ENCODE measurements at places on chromosomes 7 and 10.

- no peak for DNase-seq
These were observed 11.6 kb upstream of the TYSND1 start for GRCh38 chr10:70158113-70158512.

- DNase-seq, result no peak
These were observed 14.2 kb upstream of the FOXK1 start for GRCh38 chr7:4667776-4668509.

- no peak for DNase-seq
These were observed 155.0 kb upstream of the LYZL2 start for GRCh38 chr10:30784524-30784896.

DNA sequence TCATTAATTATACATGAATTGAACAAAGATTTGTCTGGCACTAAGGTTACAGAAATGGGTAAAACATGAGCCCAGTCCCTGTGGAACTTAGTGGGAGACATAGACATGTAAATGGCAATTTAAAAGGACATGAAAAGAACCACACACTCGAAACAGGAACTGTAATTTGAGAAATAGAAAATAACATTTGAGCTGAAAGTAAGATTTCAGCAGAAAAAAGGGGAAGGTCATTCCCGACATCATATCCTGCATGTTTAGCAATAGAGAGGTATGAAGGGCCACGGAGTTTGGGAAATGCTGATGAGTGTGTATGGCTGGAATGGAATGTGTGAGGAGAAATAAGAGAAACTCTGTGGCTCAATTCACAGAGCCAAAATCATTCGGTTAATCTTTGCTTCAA lies 175.4 kb upstream of the AHR start:
- no peak for DNase-seq

GRCh38 chr10:22322641-22323160 lies 1.8 kb downstream of the BMI1 start:
- no peak for DNase-seq

GRCh38 chr7:40680657-40681056 lies 545.9 kb downstream of the SUGCT start:
- peak; percentile 56 for DNase-seq

DNA sequence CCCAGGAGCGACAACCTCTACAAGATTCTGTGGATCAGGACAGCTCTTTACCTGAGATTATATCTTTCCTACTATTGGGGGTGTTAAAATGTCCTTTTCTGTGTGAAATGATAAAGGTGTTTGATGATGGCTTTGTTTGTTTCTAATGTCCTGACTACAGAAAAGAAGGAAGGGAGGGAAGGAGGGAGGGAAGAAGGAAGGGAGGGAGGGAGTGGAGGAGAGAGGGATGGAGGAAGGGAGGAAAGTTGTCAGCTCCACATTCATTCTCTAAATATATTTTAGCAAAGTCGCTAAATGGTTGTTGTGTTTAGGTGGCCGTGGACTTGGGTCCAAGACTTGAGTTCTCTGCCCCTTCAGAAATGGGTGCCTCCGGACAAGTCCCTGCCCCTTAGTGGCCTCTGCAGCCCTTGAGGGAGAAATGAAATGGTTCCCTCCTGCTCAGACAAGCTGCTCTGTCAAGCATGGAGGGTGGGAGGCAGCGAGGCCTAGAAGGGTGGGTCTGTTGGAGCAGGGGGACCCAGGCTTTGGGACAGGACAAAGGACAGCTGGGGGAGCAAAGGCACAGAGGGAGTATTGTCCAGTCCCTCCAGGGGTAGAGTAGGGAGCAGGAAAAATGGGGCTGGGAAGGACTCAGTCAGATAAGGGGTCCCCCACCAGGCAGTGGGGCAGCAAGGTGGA lies 4.4 kb downstream of the RGS10 start:
- DNase-seq, result no peak

DNA sequence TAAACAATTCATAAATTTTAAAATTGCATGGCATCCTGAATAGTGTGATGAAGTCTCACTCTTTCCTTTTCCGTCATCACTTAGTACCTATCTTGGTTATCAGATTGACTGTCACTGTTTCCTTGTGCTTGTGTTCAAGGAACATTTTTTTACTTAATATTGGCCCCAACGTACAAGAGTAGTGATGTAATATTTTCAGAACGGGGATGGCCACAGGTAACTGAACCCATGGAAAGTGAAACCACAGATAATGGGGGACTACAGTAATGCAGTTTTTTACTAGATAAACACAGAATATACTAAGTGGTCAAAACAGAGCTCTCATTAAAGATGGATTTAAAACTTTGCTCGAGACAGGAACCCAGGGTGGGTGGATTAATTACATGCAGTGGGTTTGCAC lies 85.4 kb downstream of the MACC1 start:
- no peak for DNase-seq

- DNase-seq, result no peak
These were observed 9.9 kb downstream of the CCNY start for GRCh38 chr10:35346248-35346647.

DNA sequence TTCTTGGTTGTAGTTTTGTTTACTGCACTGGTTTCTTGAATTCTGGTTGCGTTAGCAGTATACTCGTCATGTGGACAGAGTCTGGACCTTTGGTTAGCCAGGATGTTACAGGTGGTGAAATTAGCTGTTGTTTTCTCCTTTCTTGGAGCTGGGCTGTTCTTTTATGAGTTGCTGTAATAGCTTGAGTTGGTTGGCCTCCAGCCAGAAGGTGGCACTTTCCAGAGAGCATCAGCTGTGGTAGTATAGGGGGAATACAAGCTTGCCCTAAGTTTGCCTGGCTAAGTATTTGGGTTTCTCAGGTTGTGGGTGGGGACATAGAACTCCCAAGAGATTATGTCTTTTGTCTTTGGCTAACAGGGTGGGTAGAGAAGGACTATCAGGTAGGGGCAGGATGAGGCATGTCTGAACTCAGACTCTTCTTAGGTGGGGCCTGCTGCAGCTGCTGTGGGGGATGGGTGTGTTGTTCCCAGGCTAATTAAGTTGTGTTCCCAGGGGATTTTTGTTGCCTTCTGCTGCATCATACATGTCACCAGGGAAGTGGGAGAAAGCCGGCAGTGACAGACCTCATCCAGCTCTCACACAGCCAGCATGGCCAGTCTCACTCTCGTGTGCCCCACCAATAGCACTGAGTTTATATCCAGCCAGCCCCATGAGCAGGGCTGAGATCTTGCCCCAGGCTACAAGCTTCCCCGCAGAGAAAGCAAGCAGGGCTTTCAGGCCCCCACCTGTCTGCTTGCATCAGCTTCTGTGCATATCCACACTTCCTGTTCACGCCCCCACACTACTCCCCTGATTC lies 246.7 kb upstream of the TPK1 start:
- no peak for DNase-seq

GRCh38 chr10:63697956-63698786 lies 177.0 kb downstream of the REEP3 start:
- no peak for DNase-seq

DNA sequence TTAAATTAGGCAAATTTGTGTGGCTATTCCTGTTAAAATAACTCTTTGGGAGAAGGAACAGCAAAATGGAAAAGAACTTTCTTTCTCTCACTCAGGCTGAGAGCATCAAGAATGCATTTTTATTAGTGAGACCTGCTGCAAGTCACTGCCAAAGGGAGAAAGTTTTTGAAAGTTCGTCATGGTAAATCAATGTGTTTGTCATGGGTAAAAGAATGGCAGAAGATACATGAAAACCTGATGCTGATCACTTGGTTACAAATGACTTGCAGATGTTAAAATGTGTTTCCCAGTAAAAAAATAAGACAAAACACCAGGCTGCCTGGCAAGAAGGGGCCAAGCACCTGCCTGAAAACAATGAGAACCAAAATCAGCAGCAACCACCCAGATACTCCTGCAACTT lies 484.7 kb upstream of the NRP1 start:
- no peak for DNase-seq

GRCh38 chr10:84269773-84270172 lies 24.9 kb downstream of the RGR start:
- no peak for DNase-seq

GRCh38 chr7:98284335-98285036 lies 3.0 kb downstream of the BRI3 start:
- no peak for DNase-seq

DNA sequence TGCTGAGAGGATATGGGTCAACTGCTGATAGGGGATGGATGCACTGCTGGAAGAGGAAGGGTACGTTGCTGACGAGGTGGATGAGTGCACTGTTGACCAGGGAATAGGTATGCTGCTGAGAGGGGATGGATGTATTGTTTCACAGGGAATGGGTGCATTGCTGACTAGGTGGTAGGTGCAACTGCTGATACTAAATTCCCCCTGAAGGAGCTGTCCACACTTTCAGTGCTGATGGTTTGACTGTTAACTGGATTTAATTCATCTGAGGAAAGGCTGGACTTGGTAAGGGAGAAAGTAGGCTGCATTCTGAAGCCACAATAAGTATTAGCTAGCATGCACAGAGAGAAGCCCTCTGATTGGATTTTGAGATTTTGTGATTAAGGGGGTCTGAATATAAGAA lies 1196.8 kb upstream of the PHF14 start:
- DNase-seq, result no peak

DNA sequence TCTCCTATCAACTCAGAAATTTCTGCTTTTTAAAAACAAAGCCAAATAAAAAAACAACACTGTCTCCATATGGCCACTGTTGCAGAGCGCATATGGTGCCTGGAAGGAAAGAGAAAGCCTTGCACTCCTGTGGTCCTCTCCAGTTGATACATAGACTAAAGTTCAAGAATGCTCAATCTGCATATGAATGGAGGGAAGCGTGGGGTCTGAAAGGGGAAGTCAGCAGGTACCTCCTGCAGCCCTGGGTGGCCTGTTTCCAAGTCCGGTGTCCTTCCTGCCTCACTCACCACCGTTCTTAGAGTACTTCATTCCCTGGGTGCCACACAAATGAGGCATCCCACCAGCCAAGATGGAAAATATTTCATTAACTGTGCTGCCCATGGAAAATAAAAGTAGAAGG lies 138.3 kb upstream of the PALS2 start:
- no peak for DNase-seq

- DNase-seq, result peak; percentile 13
These were observed 58.0 kb downstream of the PDSS1 start for GRCh38 chr10:26755443-26755903.

GRCh38 chr10:22624287-22624738 lies 90.1 kb downstream of the PIP4K2A start:
- no peak for DNase-seq

DNA sequence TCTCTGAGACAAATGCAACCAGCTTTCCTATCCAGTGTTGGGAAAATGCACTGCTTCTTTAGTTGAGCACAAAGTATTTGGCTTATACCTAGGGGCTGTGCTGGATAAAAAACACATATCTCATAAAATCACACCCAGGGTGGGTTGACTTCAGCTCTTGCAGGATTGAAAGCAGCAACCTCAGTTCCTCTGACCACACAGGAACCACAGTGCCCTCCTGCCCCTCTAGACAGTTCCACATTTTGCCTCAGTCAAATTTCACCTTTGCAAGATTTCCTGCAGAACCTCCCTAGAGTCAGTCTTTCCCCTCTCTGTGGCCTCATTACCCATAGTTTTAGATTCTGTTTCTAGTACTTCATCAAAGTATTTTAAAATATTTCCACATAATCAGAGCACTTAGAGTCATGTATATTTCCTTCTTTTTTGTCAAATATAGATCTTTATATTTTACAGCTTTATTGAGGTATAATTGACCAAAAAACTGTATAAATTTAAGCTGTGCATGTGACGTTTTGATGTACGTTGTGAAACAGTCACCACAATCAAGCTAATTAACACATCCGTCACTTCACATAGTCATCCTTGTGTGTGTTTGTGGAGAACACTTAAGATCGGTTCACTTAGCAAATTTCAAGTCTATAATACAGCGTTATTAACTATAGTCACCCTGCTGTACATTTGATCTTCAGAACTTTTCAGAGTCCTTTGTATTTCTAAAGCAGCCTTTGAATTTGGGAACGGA lies 37.0 kb upstream of the EGR2 start:
- no peak for DNase-seq

DNA sequence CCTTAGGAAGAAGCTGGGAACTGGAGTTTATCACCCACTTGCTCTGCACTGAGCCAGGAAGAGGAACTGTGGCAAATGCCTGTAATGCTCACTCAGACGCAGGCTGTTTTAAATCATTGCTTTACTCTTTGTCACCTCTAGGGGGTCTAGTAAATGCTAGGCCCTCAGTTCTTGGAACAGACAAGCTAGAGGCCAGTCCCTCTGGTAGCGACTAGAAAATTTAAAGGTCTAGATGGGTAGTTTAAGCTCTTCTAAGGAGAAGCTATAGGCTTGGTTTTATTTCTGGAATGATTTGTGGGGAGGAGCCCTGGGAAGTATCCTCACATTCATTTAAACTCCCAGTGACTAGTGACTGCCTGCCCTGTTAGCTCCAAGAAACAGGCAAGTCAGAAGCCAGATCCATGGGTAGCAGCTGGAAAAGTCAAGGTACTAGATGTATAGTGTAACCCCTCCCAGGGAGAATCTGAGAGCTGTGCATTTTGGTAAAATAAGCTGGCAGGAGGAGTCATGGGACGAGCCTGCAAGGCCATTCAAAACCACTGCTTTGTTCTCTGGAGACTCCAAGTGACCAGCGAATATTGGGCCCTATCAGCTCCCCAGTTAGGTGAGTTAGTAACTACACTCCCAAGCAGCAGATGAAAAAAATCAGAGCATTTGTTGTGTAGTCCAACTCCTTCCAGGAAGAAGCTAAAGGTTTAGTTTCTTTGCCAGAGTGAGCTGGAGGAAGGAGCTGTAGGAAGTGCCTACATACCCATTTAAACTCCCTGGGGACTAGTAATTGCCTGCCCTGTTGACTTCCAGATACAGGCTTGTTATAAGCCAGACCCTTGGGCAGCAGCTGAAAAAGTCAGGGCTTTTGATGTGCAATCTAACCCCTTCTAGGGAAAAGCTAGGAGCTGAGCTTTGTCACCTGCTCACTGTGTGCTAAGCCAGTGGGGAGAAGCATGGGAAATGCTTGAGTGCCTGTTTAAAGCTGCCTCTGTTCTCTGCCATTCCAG lies 68.9 kb downstream of the DYNC1I1 start:
- DNase-seq, result peak; percentile 67

GRCh38 chr7:101099969-101100781 lies 14.9 kb downstream of the TRIM56 start:
- peak; percentile 54 for DNase-seq

DNA sequence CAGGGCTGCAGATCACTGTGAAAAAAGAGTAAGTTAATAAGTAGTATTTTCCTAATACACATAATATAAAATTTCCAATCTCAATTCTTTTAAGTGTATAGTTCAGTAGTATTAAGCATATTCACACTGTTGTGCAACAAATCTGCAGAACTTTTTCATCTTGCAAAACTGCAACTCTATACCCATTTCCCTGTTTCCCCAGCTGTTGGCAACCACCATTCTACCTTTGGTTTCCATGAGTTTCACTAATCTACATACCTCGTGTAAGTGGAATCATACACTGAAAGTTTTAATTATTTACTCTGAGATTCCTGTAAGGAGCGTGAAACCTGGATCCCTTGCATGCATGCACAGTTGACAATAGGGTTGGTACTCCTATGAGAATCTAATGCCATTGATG lies 155.4 kb downstream of the ZPBP start:
- DNase-seq, result no peak

- DNase-seq, result no peak
These were observed 129.1 kb upstream of the AMPH start for GRCh38 chr7:38760226-38760625.

GRCh38 chr10:19819419-19820033 lies 3.3 kb downstream of the PLXDC2 start:
- no peak for DNase-seq

All from HEK293T (cell line).